ENCODE measurements at places on chromosomes 5 and 9.

DNA sequence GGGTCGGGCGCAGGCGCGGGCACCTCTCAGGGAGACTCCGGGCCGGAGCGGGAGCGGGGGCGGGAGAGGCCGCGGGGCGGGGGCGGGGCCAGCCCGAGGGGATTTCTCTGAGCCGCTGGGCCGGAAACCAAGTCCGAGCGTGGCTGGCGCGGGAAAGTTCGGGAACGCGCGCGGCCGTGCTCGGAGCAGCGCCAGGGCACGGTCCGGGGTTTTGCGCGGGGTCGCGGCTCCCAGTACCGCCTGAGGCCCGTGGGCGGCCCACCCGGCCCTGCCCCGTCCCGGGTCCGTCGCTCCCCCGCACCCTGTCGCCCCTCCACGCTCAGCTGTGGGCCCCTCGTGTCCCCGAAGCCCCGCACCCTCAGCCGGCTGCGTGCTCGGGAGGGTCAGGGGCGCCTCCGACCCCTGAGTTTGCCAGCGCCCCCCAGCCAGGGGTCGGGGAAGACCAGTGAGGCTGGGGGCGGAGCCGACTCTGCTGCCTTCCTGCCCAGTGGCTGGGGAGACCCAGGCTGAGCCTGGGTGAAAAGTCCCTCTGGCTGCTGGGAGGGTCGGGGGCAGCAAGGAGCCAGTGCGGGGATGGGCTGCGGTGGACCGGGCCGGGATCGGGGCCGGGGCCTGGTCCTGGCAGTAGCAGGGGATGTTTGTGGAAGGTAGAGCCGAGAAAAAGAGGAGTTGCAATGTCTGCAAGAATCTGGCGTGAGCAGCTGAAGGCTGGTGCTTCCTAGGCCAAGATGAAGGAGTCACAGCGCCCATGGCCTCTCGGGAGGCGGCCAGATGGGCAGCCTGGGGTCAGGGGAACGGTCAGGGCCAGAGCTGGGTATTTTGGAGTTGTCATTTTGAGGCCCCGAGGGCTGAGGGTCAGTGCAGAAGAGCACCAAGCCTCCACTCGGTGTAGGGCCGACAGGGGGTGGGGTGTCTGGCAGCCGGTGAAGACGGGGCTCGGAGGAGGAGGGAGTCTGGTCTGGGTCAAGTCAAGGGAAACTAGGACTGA is 588 bp downstream of the TRAF2 start:
- DNase-seq: no peak

- DNase-seq: peak; percentile 86
Observed at GRCh38 chr9:83956436-83957247, 23.4 kb downstream of the HNRNPK start.

DNA sequence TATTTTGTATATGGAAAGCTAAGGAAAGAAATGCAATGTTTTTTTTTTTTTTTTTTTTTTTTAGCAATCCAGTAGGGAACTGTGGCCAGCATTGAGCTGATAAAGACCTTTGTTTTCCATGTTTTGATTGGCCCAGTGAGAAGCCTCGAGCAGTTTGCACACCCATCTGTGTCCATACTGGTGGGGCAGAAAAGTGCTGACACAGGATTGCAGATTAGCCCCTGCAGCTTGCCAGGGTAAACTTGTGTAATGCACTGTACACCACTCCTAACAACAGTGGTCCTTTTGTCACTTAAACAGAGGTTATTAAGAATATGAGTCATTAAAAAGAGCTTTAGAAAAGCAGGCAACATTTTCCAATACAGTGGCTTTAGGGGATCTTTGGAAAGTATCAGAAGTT is 132.8 kb upstream of the CDKN2B start:
- no peak for DNase-seq

DNA sequence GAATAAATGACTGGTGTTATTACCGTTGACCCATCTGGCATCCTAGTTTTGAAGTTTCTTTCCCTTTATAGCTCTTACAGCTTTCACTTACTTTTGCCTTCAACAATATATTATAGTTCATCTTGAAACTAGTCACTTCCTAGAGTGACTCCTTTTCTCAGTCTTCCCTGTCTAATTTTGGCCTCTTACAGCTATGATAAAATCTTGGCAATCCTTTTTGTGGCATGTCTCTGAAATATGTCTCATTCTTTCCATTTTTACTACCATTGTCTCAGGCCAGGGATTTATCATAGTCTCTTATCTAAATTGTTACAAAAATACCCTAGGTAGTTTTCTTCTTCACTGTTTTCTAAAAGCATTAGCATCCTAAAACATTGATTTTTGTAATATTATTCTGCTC is 621.3 kb upstream of the ZNF608 start:
- DNase-seq: no peak

- DNase-seq: no peak
Observed at GRCh38 chr5:169149317-169149716, 151.6 kb downstream of the SLIT3 start.

Measured in left lung (tissue), 14 donors.